ENCODE measurements at places on chromosomes 6 and 20.
A peak's percentile ranks its signal among the peaks of the same experiment; 100 is the strongest.

DNA sequence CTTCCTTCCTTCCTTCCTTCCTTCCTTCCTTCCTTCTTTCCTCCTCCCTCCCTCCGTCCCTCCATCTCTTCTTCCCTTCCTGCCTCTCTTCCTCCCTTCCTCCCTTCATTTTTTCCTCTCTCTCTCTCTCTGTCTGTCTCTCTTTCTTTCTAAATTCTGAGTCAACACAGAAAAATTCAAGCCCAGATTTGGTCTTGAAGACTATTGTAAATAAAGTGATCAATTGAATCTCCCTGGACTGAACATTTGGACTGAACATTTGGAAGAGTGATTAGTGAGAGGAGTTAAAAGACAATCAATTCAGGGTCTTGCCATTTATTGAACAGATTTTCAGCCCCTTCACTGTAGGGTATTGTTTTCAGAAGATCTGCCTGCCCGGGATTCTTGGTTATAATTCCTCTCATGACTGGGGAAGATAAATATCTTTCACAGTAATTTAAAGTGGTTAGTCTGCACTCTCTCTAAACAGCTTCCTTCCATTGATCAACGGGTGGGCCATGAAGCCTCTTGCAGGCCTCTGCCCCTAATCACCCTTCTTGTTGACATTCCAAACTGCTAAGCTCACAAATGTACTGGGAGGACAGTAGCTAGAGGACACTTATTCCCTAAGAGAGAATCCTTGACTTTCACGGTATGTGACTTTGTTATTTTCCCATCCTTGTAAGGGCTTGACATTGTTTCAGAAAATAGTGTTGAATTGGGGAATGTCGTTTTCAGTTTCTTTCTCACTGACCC, 101.7 kb upstream of the BMP2 start:
- no peak overlapping the region for H3K4me3 ChIP-seq
- H3K36me3 ChIP-seq: no peaks in the 10 kb centered on the region
- no peak overlapping the region for H3K27ac ChIP-seq
- no peaks in the 10 kb centered on the region for H3K27me3 ChIP-seq
- DNase-seq: no peak

DNA sequence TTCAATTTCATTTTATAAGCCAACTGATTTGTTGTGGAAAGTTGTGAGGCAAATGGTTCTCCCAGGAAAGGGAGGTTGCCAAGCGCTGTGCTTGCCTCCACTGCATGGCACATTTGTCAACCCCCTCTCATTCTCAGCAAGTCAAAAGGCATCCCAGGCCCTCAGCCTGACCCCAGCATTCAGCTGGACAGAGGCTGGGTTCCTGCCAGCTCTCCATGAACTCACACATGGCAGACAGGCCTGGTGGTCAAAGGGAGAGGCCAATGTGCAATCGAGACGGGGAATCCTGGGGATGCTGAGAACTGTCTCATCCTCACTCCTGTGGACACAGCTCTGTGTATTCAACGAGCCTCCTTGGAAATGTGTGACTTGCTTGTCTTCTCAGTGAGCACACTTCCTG, 106.0 kb upstream of the CDH4 start:
- no peak overlapping the region for H3K4me3 ChIP-seq
- no peak overlapping the region for H3K27ac ChIP-seq
- no peaks in the 10 kb centered on the region for H3K27me3 ChIP-seq
- no peaks in the 10 kb centered on the region for H3K4me1 ChIP-seq
- DNase-seq: no peak
- H3K36me3 ChIP-seq: no peaks in the 10 kb centered on the region

GRCh38 chr6:163706500-163707087, 292.1 kb downstream of the QKI start:
- H3K4me1 ChIP-seq: peaks cover 52% of the 10 kb centered on the region
- no peak for DNase-seq
- no peak overlapping the region for H3K4me3 ChIP-seq
- H3K27me3 ChIP-seq: no peaks in the 10 kb centered on the region
- no peaks in the 10 kb centered on the region for H3K36me3 ChIP-seq

DNA sequence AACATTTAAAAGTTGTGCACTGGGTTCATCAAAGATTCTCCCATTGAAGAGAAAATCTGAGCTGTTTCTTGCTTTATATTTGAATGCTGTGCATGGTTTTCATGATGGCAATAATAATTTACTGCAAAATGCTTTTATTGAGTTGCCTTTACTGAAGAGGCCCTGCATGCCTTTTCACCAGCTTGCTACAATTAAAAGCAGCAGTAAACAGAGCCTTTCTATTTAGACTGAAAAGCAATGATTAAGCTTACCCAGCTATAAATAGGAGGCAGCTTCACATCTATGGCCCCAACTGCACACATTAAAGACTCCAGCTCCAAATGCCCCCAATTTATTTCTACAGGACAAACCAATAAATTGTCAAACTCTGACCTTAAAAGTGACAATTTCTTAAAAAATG, 70.3 kb downstream of the ANKEF1 start:
- no peaks in the 10 kb centered on the region for H3K36me3 ChIP-seq
- H3K27me3 ChIP-seq: no peaks in the 10 kb centered on the region
- H3K4me1 ChIP-seq: no peaks in the 10 kb centered on the region
- DNase-seq: no peak

GRCh38 chr6:154619146-154619545, 108.7 kb upstream of the CNKSR3 start:
- no peak for DNase-seq
- no peaks in the 10 kb centered on the region for H3K4me1 ChIP-seq
- H3K4me3 ChIP-seq: no peak overlapping the region
- H3K27me3 ChIP-seq: no peaks in the 10 kb centered on the region
- H3K36me3 ChIP-seq: no peaks in the 10 kb centered on the region

DNA sequence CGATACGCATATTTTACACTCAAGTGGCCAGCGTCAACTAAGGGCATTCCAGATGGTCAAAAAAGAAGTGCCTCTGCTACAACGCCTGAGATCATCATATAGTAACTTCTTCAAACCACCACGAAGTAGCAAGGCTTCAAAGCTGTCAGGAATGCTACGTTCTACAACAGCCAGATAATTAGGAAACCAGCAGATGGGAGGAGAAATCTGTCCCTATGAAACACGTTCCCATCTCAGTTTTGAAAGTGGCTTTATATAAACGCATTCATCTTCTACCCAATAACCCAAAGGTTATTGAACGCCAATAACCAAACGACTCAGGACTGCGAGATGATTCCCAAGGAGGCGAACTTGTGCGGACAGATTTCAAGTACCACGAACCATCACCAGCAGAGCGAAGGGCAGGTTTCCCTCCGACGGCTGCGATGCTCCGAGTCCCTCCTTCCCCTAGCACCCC, 1.2 kb downstream of the ABHD12 start:
- DNase-seq: no peak
- H3K27me3 ChIP-seq: no peaks in the 10 kb centered on the region
- H3K36me3 ChIP-seq: no peaks in the 10 kb centered on the region
- H3K27ac ChIP-seq: peak overlapping the region; percentile 90

DNA sequence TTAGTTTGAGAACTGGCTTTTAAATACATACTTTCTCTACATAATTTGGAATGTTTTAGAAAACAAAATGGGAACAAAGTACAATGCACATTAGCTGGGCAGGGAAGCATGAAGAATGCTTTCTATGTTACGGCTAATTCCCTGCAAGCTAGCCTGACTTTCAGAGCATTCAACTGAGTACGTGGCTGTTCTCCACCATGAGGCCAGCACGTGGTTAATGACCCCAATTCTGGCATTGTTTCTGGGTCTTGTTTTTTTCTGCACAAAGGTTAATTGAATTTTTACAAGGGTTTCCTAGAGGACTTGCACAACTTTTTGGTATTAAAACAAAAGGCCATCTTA, 208.6 kb upstream of the AGPAT4 start:
- DNase-seq: no peak
- H3K36me3 ChIP-seq: no peaks in the 10 kb centered on the region
- H3K4me3 ChIP-seq: no peak overlapping the region
- no peaks in the 10 kb centered on the region for H3K27me3 ChIP-seq

GRCh38 chr6:124495665-124496190, 466.5 kb upstream of the RNF217 start:
- no peaks in the 10 kb centered on the region for H3K4me1 ChIP-seq
- no peaks in the 10 kb centered on the region for H3K36me3 ChIP-seq
- no peak overlapping the region for H3K4me3 ChIP-seq
- DNase-seq: no peak

DNA sequence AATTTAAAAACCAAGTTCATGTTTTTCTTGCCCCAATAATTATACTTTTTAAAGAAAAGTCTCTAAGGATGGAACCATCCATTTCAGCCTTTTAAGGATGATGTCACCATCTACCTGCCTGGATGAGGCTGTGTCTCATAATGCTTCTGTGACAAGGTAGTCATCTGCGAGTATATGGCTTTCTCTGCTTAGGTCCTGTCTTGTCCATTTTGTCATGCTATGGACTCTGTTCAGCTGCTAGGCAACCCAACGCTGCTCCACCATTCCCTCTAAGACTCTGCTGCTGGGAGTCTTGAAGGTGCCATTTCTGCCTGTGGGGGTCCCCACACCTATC, 459.8 kb upstream of the RUNX2 start:
- no peaks in the 10 kb centered on the region for H3K36me3 ChIP-seq
- no peaks in the 10 kb centered on the region for H3K27me3 ChIP-seq
- no peak for DNase-seq
- no peaks in the 10 kb centered on the region for H3K4me1 ChIP-seq
- H3K4me3 ChIP-seq: no peak overlapping the region

GRCh38 chr20:40848526-40848925, 159.5 kb upstream of the MAFB start:
- no peak overlapping the region for H3K27ac ChIP-seq
- H3K27me3 ChIP-seq: peaks cover 4% of the 10 kb centered on the region
- no peak overlapping the region for H3K4me3 ChIP-seq
- H3K4me1 ChIP-seq: no peaks in the 10 kb centered on the region
- H3K36me3 ChIP-seq: no peaks in the 10 kb centered on the region
- no peak for DNase-seq

- peaks cover 12% of the 10 kb centered on the region for H3K4me1 ChIP-seq
- no peak overlapping the region for H3K4me3 ChIP-seq
- DNase-seq: no peak
- no peaks in the 10 kb centered on the region for H3K27me3 ChIP-seq
- no peaks in the 10 kb centered on the region for H3K36me3 ChIP-seq
- no peak overlapping the region for H3K27ac ChIP-seq
These were observed 17.3 kb upstream of the THBD start for GRCh38 chr20:23066772-23067171.

DNA sequence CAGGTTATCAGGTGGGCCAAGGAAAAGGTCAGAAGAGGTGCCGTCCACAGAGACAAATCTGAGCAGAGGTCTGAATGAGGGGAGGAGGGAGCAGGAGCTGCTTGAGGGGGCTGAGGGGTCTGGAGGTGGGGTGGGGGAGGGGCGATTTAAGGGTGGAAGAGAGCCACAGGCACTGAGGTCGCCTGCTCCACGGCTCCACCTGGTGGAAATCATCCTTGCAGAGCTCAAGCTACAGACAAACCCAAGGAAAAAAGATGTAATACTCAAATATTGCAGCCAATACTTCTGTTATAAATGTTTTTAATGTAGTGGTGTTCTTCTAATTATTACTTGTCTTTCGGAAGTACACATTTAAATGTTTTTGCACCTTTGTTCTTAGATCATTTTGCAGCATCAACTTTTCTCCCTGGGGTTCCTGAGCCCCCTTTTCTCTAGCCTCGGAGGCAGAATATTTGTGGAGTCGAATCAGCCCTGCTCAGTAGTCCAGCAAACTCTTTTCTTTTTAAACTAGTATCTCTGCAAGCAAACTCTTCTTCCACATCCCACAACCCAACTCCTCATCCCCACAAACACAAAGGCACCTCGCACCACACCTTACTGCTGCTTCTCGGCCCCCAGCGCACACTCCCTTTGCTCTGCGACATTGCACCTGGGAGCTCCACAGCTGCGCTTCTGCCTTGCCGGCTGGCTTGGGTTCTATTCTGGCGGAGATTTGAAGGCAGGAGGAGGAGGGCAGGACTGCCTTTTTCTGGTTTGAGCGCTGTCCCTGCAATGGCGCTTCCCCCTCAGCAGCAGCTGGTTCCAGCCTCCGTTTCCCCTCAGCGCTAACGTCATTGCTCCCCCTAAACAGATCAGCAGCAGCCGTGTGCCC, 51.0 kb upstream of the TFAP2A start:
- H3K4me3 ChIP-seq: no peak overlapping the region
- H3K27ac ChIP-seq: no peak overlapping the region
- no peaks in the 10 kb centered on the region for H3K36me3 ChIP-seq

DNA sequence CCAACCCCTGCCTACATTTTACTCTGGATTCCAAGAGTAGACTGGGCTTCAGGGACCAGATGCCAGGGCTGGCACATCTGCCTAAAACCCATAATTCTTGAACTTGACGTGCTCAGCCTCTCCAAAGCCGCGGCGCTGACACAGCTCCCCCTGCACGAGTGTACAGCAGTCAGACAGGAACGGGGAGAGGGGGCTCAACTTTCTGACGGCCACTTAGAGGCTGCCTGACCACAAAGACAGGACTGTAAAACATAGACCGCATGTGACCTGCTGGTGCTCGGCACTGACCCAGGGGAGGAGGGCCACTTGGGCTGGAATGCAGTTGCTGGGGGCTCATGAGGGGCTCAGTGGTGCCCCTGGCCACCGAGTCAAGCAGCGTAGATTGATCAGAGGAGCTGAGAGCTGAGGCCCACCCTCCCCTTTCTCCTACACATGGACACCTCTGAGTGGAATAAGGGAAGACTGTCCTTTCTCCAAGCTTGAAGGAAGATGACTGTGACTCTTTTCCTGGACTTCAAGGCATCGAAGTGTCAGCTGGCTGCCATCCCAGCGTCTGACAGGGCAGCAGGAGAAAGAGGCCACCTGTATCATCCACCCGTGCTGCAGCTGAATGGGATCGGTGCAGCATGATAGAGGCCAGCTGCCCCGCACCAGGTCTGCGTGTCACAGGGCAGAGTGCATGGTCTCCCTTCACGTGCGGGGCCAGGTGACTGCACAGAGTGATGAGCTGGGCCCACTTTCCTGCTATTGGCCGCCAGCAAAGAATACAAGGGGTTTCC, 171.3 kb upstream of the AGPAT4 start:
- no peak for DNase-seq
- no peaks in the 10 kb centered on the region for H3K27me3 ChIP-seq
- no peaks in the 10 kb centered on the region for H3K36me3 ChIP-seq
- H3K27ac ChIP-seq: no peak overlapping the region
- peaks cover 7% of the 10 kb centered on the region for H3K4me1 ChIP-seq

GRCh38 chr6:101578306-101578705, 184.8 kb downstream of the GRIK2 start:
- H3K27me3 ChIP-seq: no peaks in the 10 kb centered on the region
- H3K36me3 ChIP-seq: no peaks in the 10 kb centered on the region
- no peak for DNase-seq
- no peak overlapping the region for H3K27ac ChIP-seq

- DNase-seq: no peak
- H3K27me3 ChIP-seq: no peaks in the 10 kb centered on the region
- H3K27ac ChIP-seq: no peak overlapping the region
- no peak overlapping the region for H3K4me3 ChIP-seq
- no peaks in the 10 kb centered on the region for H3K36me3 ChIP-seq
- H3K4me1 ChIP-seq: no peaks in the 10 kb centered on the region
These were observed 61.8 kb downstream of the LMBRD1 start for GRCh38 chr6:69735027-69735426.

GRCh38 chr20:62344782-62345181, 22.3 kb downstream of the LAMA5 start:
- DNase-seq: no peak
- no peak overlapping the region for H3K4me3 ChIP-seq
- H3K36me3 ChIP-seq: no peaks in the 10 kb centered on the region
- H3K27ac ChIP-seq: no peak overlapping the region
- H3K4me1 ChIP-seq: no peaks in the 10 kb centered on the region
